Astrocyte (in vitro differentiated cells and primary cell): ENCODE measurements at places on chromosomes 5 and 9. TPM values are rescaled to one million over a fixed set of nuclear protein-coding genes. Genes with fewer than 3 reads are reported as not detected.

The CCNO gene
- total RNA-seq, result 0.19 and 0.43 TPM in 2 replicates

The MARVELD2 gene
- 10.1 and 10.6 TPM in 2 replicates for total RNA-seq

The DAB2IP gene
- 41.4 and 41.7 TPM in 2 replicates for total RNA-seq

The LCN9 gene
- total RNA-seq, result 2.1 and 4.8 TPM in 2 replicates

- peaks cover 16% of the 10 kb centered on the region for H3K4me1 ChIP-seq
- H3K27ac ChIP-seq, result peak overlapping the region; percentile 17
- H3K27me3 ChIP-seq, result peaks cover 5% of the 10 kb centered on the region
- no peak for DNase-seq
- H3K4me3 ChIP-seq, result peak overlapping the region; percentile 77
- no peaks in the 10 kb centered on the region for H3K36me3 ChIP-seq
Measured at GRCh38 chr9:4792054-4792571, 631 bp upstream of the RCL1 start.

DNA sequence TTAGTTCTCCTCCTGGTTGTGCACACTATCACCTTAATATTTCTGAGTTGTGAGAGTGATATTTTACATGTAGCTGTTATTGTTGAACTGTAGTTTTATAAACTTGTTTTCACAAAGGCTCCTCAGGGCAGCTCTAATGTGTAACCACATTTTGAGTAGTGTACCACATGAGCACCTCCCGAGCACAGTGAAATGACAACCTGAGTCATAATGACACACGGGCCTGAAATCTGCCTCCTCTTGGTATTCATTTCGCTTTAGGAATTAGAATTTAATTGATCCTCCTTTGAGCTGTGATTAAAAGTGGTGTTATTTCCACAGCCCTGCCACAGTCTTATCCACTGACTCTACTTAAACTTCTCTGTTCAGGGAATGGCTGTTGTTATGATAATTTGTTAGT, 7.9 kb downstream of the MTRR start:
- peaks cover 21% of the 10 kb centered on the region for H3K4me1 ChIP-seq
- H3K4me3 ChIP-seq, result no peak overlapping the region
- H3K27ac ChIP-seq, result peak overlapping the region; percentile 28
- H3K27me3 ChIP-seq, result no peaks in the 10 kb centered on the region
- peak; percentile 57 for DNase-seq

DNA sequence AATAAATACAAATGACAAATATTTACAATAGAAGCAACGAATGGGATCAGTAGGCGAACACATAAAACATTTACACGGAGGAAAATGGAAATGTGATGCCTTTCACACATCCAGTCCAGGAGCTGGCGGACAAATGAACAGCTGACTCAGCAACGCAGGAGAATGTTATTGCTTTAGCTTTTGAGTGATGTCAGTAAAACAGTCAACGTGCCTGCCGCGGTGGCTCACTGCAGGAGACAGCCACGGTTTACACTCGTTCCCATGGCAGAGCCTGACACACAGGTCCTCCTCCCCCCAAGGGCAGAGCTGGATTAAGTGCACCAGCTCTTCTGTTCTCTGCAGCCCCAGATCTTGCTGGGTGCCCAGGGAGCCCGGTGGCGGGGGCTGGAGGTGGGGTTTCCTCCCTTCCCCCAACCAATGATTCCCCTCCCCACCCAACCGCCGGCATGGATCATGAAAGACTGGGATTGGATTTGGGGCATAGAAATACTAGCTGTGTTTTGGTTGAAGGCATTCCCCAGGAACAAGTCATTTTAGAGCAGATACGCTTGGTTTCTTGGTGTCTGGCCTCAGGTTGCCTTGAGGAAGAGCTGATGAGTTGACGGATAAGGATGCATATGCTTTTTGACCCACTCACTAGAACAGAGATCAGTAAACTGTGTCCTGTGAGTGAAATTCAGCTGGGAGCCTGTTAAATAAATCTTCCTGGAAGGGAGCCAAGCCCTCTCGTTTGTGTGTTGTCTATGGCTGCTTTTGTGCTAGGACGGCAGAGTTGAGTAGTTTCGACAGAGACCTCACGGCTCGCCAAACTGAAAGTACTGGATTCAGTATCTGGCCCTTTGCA, 12.5 kb downstream of the STC2 start:
- peak; percentile 73 for DNase-seq
- H3K27me3 ChIP-seq, result no peaks in the 10 kb centered on the region
- H3K36me3 ChIP-seq, result peaks cover 27% of the 10 kb centered on the region
- H3K4me3 ChIP-seq, result peak overlapping the region; percentile 22
- H3K4me1 ChIP-seq, result peaks cover 33% of the 10 kb centered on the region

GRCh38 chr5:56831773-56832172, 16.4 kb downstream of the MAP3K1 start:
- no peak for DNase-seq
- H3K27ac ChIP-seq, result no peak overlapping the region
- H3K36me3 ChIP-seq, result no peaks in the 10 kb centered on the region
- H3K4me3 ChIP-seq, result no peak overlapping the region
- no peaks in the 10 kb centered on the region for H3K4me1 ChIP-seq
- no peaks in the 10 kb centered on the region for H3K27me3 ChIP-seq

DNA sequence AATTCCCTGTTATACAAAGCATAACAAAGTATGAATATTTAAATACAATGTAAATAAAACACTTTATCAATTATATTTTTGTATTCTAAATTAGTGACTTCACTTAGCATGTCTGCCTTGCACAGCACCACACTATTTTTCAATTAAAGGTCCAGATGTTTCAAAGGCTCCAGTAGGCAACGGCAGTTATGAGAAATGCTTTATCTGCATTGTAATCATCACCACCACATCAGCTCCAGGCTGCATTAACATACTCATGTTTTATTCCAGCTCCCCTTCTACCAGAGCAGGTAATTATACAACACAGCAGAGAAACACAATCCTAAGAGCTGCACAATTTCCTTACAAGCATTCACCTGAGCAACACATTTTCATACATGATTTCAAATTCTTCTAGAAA, 102.8 kb downstream of the MAPKAP1 start:
- no peaks in the 10 kb centered on the region for H3K27me3 ChIP-seq
- no peak for DNase-seq
- H3K36me3 ChIP-seq, result no peaks in the 10 kb centered on the region

GRCh38 chr5:97454015-97454414, 271.0 kb upstream of the RIOK2 start:
- H3K4me1 ChIP-seq, result no peaks in the 10 kb centered on the region
- no peaks in the 10 kb centered on the region for H3K27me3 ChIP-seq
- H3K27ac ChIP-seq, result no peak overlapping the region
- H3K4me3 ChIP-seq, result no peak overlapping the region
- DNase-seq, result no peak

DNA sequence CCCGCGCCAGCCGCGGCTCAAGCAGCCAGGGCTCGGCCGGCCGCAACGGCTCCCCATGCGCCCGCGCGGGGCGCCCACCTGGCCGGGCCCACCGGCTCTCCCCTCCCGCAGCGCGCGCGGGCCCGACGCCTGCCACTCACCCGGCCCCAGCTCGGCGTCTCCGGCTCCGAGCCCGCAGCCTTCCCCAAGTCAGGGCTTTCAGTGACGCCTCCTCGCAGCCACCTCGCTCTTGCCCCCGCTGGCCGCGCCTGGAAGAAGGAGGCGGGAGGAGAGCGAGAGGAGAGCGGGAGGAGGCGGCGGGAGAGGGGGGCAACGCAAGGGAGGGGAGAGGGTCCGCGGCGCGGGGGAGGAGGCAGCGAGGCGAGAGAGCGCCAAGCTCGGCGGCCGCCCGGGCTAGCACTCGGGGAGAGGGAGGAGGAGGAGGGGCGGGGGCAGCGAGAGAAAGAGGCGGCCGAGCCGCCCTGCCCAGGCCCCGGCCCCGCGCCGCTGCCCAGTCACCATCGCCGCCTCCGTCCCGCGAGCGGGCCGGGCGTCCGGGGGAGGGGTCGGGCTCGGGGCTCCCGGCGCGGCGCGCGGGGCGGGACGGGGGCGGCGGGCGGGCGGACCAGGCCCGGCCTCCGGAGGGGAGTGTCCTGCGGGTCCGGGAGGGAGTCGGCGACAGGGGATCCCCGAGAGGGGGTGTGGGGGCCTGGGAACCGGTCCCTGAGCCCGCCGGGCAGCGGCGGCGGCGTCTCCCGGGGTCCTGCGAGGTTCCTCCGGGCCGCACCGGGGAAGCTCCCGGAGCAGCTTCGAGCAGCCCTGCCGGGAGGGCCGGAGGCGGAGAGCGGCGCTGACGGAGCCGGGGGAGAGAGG, at the start of gene LHFPL2:
Gene LHFPL2 (minus strand): TSS at position 414 of the 852 bp plus-strand sequence. CDS start 138,559 bp downstream, outside the sequence.
- H3K27me3 ChIP-seq, result no peaks in the 10 kb centered on the region
- peak within 1 kb of the TSS; percentile 86 for H3K4me3 ChIP-seq
- H3K4me1 ChIP-seq, result peaks cover 26% of the 10 kb centered on the region
- DNase-seq, result peak; percentile 56
- H3K36me3 ChIP-seq, result peaks cover 3% of the 10 kb centered on the region

GRCh38 chr9:123174887-123175518, 93.4 kb downstream of the STRBP start:
- no peak overlapping the region for H3K4me3 ChIP-seq
- no peaks in the 10 kb centered on the region for H3K36me3 ChIP-seq
- DNase-seq, result no peak
- H3K27me3 ChIP-seq, result no peaks in the 10 kb centered on the region
- H3K27ac ChIP-seq, result no peak overlapping the region

- H3K27me3 ChIP-seq, result no peaks in the 10 kb centered on the region
- peaks cover 5% of the 10 kb centered on the region for H3K4me1 ChIP-seq
- no peaks in the 10 kb centered on the region for H3K36me3 ChIP-seq
- no peak overlapping the region for H3K27ac ChIP-seq
Measured at GRCh38 chr9:81374459-81375186, 314.7 kb downstream of the TLE1 start.

- no peaks in the 10 kb centered on the region for H3K27me3 ChIP-seq
- DNase-seq, result no peak
- H3K27ac ChIP-seq, result no peak overlapping the region
- no peak overlapping the region for H3K4me3 ChIP-seq
Measured at GRCh38 chr5:94102849-94103248, 361.4 kb upstream of the POU5F2 start.
